ENCODE measurements at places on chromosomes 11 and 22.
A peak's percentile ranks its signal among the peaks of the same experiment; 100 is the strongest.

GRCh38 chr22:44838316-44839016, 86.1 kb downstream of the ARHGAP8 start:
- DNase-seq: peak; percentile 67

DNA sequence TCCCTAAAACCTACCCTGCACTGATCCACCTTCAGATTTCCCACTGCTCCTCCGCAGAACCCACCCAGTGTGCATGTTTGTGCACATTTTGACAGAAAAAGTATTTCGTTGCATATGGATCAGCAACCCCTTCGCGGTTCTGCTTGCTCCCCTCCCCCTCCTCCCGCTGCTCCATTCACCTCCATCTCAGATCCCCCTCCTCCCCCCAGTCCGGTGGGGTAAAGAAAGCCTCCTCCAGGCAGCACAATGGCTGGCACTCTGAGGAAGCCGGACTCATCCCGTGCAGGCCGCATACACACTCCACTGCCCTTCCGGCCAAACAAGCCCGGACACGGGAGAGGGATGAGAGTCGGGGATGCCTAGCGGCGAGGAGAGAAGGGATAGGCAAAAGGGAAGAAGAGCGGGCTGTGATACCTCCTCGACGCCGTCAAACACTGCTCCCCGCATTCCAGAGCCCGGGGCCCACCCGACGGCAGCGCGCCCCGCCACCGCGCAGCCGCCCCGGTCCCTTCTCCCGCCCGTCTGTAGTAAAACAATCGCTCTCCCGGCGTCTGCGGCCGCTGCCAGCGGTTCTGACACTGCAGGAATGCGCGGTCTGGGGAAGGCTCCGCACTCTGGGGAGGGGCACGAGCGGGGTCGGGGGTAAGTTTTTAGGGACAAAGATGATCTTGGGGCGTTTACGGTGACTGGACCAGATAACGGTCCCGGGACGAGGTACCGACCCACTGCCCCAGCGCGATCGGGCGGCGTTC, 915 bp downstream of the FEZ1 start:
- DNase-seq: peak; percentile 70

DNA sequence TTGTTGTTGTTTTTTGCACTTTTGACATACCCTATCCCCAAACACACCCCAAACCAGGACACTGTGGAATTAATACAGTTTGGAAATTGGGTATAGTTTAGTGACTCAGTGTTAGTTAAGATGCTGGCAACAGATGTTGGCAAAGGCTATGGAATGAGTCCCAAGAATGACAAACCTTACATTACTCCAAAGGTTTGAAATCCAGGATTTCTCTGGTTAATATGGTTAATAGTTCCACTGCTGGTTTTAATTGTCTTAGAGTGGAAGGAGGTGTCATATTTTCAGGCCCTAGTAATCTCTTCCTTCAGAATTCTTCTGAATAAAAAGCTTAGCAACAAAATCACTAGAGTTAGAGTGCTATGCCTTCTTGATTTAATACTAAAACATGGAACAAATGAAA, 775 bp downstream of the LPXN start:
- DNase-seq: no peak

DNA sequence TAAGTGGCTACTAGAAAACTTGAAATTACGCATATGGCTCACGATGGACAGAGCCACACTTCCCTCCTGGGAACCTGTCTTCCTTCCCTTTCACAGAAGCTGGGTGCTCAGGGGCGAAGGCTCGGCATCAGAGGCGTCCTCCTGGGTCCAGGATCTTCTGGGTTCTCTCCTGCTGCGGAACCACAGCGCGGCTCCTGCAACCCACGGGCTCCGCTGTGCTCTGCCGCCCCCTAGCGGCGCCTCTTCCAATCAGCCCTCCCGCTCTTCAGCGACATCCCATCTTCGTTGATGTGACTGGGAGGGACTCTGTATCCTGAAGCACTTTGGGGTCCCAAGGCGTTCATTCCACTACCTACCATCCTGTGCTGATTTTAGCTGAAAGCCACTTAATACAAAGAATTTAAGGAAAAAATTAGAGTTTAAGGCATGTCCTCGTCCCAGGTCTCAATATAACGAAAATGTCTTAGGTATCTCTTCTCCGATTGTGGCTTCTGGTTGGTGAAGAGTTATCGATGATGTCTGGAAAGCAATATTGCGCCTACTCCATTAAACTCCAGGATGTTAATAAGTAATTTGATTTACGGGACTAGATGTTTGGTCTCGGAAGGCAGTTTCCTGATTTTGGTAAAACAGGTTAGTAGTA, 14.8 kb upstream of the RPS3 start:
- DNase-seq: peak; percentile 80

GRCh38 chr11:116454020-116454645, 318.7 kb downstream of the BUD13 start:
- DNase-seq: peak; percentile 26

GRCh38 chr11:59562292-59562691, 51.0 kb downstream of the OR4D9 start:
- no peak for DNase-seq

DNA sequence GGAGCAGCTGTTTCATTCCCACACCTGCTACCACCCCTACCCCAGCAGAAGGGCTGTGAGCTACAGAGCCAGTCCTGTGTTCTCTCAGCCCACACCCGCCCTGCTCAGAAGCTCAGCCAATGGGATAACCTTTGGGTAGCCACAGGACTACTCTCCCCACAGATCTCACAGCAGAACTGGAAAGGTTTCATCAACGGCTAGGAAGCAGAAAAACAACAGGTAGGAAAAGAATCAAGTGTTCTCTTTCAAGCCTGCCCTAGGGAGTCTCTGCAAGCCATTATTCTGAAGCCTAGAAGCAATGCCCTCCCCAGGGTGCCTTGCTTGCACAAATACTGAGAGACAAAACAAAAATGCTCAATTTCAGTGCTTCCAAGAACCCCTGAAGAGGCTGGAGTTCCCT, 77.2 kb downstream of the TMPRSS5 start:
- DNase-seq: no peak

DNA sequence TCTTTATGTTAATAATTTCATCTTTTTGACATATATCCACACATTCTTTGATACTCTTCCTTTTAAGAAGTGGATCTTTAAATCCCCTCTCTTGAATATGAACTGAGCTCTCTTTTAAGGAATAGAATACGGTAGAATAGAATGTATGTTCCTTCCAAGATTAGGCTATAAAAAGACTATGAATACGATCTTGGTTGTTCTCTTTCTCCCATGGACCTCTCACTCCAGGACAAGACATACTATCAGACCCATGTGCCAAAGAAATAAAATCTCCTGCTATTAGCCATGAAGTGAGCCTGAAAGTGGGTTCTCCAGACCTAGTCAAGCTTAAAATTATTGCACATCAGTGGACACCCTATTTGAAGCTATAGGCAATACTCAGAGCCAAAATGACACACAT, 392.2 kb upstream of the ANO3 start:
- DNase-seq: no peak
